NCI-H187 treated with DMSO at 0.1 percent for 48 hours (cell line): ENCODE measurements at places on chromosomes 7 and 10.

DNA sequence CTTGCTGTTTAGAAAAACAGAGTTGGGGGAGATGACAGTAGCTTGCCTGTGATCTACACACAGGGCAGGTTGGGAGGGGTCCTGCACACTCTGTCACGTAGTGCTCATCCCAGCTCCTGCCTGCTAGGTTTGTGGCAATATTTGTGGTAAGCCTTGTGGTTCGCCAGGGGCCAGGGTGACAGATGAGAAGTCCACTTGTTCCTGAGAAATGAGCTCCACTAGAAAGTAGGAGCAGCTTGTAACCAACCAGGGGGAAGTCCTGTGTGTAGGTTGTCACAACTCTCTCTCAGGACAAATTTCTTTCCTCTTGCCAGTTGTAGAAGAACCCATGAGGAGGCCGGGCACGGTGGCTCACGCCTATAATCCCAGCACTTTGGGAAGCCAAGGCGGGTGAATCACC is 147.0 kb downstream of the TCF7L2 start:
- no peak for DNase-seq

DNA sequence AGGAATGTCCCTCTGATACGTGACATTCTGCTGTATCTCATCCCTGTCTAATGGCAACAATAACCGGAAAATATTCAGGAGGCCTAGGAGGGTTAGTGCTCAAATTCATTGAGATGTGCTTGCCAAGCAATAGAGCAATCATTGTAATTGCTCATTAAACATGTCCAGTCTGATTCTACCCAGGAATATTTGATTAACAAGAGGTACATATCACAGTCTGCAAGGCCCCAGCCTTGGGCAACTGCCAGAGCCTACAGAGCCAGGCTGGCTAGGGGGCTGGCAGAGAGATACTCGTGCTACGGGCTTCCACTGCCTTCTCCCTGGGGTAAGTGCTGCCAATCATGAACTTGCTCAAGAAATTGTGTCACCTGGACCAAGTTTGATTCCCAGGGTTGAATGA is 99.1 kb downstream of the ALOX5 start:
- no peak for DNase-seq

DNA sequence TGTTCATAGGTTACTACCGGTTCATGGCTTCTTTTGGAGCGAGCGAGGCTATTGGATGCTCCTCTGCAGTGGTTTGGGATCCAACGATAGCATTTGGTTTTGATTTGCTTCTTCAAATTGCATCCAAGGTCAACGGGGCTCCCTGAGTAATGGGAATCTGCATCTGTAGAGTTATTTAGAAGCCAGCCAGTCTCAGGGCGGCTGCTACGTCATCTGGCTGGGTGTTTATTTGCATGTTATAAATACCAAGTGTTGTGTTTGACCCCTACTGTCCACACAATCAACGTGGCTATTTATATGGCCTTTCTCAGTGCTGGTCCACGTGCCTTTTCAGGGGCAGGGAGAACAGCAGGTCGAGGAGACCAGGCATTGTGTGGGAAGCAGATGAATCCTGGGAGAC is 137.7 kb downstream of the PRPF18 start:
- no peak for DNase-seq

- DNase-seq = no peak
These were observed 341.5 kb upstream of the ZMIZ1 start for GRCh38 chr10:78727251-78727650.

GRCh38 chr7:96495751-96496216 is 173.9 kb upstream of the SLC25A13 start:
- no peak for DNase-seq

GRCh38 chr7:130362251-130362816 is 17.7 kb downstream of the CPA5 start:
- DNase-seq = no peak

DNA sequence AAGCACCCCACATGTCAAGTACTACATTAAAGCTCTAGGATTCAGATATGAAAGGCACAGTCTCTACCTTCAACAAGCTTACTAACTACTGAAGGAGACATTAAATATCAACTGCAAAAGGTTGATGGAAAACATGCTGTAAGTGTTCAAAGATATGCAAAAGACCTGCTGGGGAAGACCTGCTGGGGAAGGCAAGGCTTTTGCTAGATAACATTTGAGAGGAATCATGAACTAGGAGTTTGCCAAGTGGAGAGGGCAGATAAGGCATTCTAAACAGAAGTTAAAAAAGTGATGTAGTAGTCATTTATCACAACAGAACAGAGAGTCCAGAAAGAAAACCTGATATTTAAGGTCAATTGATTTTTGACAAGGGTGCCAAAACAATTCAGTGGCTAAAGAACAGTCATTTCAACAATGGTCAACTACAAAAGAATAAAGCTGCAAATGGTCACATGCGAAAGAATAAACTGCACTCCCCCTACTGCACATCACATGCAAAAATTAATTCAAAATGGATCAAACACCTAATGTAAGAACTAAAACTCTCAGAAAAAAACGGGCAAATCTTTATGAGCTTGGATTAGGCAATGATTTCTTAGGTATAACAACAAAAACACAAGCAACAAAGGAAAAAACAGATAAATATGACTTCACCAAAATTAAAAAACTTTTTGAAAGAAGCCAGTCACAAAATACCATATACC is 23.0 kb upstream of the MSS51 start:
- no peak for DNase-seq

GRCh38 chr7:33076737-33077136 is 14.2 kb upstream of the NT5C3A start:
- no peak for DNase-seq

- no peak for DNase-seq
These were observed 15.1 kb downstream of the ZNF12 start for GRCh38 chr7:6691609-6692106.
